Stimulated activated CD8-positive, alpha-beta memory T cell treated with anti-CD3 and anti-CD28 coated beads, Interleukin-7, amount 100 ng/mL, for 48 hours (primary cell): ENCODE measurements at places on chromosomes 1 and 21.

- DNase-seq, result no peak
Observed at GRCh38 chr21:43726686-43727518, 8.0 kb downstream of the PDXK start.

DNA sequence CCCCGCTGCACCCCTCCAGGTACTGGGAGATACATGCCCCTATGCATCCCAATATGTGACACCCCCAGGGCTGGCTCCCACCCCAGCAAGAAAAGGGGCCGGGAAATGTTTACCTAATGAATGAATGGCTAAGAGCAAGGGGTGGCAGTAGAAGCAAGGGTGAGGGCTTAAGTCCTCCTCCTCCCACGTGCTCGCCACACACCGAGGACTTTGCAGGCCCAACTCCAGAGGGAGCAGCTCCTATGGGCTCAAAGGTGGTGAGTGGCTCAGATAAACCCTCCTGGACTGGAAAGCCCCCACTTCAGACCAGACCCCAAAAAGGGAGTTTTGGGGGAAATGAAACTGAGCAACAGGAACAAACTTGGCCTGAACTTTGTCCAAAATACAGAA lies 11.4 kb downstream of the SLC45A3 start:
- DNase-seq, result no peak

- DNase-seq, result no peak
Observed at GRCh38 chr1:111253876-111254275, 26.4 kb downstream of the CHI3L2 start.

DNA sequence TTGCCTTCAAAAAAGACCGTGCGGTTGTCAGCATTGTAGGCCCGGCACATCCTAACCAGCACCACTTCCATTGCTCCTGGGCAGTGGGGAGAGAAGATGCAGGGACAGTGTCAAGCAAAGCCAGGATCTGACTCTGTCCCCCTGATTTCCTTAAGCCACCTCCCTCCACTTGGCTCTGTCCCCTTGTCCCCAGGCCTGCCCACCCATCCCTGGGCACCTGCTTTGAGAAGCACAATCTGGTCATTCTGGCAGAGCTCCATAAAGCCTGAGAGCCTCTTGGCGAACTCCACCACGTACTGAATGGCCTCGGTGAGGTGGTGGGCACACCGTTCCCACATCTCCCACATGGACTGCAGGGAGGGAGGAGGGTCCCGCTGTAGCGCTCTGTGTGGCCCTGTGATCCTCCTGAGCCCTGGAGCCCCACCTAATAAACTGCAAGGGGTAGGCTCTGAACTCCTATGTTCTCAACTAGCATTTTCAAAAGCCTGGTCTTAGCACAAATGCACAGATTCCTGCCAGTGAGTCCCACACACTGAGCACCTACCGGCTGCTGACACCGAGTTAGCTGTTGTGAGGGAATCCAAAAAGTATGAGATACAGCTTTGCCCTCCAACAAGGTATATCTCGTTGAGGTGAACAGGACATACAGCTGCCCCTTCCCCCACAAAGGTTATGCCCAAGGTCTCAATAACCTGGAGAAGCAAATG lies 8.2 kb upstream of the LINGO4 start:
- DNase-seq, result no peak

GRCh38 chr1:160413716-160414115 lies 13.4 kb downstream of the VANGL2 start:
- no peak for DNase-seq
